Right atrium auricular region (tissue), 2 donors: ENCODE measurements at places on chromosomes 5 and 9. TPM values are rescaled to one million over a fixed set of nuclear protein-coding genes. Genes with fewer than 3 reads are reported as not detected.

GRCh38 chr9:104247899-104248460 lies 153.9 kb downstream of the SMC2 start:
- no peak for DNase-seq

DNA sequence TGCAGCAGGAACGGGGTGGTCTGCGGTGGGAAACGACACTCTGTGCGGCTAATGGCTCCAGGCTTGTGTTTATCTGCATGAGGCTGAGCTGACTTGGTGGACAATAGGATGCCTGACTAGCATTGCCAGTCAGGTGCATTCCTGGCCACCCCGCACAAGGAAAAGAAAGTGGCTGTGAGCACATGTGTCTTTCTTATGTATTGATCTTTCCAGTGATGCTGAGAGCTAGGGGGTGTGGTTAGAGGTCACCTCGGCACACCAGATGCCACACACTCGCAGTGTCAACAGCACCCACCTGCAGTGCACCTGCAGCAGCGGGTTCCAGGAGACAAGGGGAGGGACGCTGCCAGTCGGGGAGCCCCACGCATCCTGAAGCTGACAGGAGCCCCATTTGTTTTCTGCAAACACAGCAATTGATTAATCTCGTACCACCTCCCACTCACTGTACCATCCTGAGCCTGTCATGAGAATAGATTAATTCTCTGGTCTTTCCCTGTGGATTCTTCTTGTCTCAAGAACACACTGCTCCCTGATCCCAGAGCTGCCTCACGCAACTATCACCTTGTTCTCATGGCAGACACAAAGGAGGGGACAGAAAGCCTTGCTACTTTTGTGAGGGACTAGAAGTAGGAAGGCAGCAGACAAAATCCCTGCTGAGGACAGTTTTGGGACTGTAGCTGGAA lies 251.7 kb upstream of the WWC1 start:
- no peak for DNase-seq

DNA sequence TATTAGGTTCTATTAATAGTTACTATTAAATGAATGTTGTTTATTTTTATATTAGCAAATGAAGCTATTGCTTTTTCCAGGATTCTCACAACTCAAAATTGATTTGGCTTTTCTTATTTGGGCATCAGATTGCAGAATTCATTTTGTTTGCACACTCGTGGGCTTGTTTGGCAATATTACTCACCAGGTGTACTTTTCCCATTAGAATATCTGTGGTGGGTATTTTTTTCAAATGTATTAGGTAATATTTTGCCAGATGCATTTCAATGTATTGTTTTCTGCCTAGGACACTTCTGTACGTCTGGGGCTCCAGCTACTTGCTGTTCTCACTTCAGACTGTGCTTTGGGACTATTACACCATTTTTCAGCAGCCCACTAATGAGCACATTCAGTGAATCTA lies 108.0 kb upstream of the GHR start:
- no peak for DNase-seq

DNA sequence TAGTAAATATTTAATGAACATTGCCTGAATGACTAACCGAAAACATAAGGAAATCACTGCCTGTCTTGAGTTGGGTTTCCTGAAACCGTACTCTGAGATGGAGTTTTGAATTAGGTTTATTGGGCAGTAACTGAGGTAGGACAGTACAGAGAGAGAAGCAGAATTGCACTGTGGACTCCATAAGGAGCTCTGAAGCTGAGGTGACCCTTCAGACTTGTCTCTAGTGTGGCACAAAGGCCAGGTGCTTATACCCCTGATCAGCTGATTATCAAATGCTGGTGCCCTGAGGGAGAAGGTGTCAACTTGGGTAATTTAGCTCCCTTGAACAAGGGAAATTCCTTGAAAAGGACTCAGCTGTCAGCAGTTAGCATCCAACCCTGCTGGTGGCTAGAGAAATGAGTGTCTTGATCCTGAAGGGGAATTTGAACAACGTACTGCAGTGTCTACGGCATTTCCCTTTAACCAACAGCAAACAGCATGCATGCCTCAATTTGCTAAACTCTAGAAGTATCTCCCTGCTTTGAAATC lies 135.0 kb upstream of the SMARCA2 start:
- no peak for DNase-seq

The MAST4 gene
- 60.6 TPM for total RNA-seq

DNA sequence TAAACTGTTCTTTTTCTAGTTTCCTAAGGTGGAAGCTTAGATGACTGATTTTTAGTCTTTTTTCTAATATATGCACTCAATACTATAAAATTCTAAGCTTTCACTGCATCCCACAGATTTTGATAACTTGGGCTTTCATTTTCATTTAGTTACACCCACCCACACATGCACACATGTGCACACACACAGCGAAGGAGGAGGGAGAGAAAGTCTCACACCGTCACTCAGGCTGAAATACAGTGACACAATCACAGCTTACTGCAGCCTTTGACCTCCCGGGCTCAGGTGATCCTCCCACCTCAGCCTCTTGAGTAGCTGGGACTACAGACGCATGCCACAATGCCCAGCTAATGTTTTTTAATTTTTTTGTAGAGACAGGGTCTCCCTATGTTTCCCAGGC lies 96.5 kb downstream of the SMIM23 start:
- no peak for DNase-seq

- peak; percentile 7 for DNase-seq
Measured at GRCh38 chr5:132207778-132208177, 19.9 kb downstream of the P4HA2 start.

The ABITRAM gene
- 6.1 TPM for total RNA-seq

DNA sequence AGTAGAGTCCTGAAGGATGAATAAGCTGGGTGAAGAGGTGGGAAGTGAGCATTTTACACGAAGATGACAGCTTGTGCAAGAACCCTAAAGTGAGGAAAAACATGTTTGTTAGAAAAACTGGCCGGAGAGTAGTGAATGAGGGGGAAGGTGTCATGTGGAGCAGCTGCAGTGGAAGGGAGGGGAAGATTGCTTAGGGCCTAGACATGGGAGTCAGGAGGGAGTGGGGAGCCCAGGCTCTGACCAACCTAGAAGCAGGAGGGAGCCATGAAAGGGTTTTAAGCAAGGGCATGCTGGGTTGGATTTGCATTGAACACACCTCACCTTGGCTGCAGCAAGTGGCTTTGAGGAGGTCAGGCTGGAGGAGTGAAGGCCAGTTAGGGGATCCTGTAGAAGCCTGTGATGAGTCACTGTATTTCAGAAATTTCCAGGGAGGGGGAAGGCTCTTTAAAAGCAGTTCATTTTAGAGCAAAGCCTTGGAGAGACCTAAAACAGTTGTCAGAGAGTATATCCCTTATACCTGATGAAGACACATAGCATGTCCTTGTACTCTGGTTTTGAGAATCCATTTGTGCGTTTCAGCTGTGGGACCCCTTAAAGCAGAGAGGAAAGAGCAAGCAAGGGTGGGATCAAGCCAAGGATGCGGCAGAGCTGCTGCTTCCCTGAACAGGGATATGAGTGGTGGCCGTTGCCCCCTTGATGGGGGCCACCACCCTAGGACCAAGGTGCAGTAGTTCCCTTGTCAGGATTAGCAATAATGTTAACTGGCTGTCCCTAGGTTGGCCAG lies 45.4 kb downstream of the ANGPTL2 start:
- DNase-seq = no peak

DNA sequence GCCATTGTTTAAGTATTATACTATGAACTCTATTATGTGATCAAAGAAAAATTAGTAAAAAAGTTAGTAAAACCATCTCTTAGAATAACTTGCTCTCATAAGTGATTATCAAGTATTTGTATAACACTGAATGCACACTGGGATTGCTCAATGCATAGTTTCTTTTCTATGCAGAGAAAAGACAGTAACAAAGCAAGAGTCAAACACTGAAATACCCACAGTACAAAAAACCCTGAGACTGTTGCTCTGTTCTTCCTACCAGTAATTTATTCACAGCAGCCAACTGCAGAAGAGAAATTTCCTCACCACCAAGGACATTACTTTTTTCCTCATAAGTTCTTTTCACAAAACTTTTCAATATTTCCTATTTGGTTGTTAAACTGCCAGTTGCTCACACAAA lies 634.4 kb downstream of the DTWD2 start:
- DNase-seq = no peak
